ENCODE measurements at places on chromosomes 2 and 18.

DNA sequence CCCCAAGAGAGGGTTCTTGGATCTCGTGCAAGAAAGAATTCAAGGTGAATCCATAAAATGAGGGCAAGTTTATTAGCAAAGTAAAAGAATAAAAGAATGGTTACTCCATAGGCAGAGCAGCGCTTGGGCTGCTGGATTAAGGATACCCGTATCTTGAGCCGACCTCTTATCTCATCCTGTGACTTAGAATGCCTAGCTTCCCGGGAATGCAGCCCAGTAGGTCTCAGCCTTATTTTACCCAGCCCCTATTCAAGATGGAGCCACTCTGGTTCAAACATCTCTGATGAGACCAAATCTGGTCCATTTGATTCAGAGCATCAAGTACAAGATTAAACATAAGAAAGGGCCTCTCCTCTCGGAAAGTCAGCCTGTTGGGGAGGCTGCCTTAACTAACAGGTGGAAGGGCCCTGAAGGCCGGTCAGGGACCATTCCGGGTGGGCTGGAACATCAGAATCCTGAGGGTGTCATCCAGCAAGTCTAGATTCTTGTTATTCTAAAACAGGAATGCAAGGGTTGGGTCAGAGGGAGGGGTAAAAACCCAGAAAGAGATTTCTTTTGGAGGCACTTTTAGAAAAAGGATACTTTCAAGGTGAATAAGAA, 5.8 kb downstream of the PSD4 start:
- DNase-seq = no peak

DNA sequence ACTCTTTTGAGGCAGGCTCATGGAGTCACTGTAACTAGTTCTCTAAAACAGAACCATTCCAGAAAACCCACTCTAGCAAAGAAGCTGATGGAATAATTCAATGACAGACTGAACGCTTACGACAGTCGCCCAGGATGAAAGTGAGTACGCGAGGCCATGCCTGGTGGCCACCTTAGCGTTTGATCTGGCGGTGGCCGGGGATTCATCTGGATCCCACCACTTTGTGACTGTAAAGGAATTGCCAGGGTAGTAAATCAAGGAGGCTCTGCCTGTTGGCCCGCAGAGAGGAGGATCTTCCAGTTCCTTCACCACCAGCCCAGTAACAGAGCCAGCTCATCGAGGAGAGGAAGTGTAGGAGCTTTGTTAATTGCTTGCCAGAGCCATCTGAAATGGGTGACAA, 34.6 kb downstream of the GREB1 start:
- DNase-seq = no peak

GRCh38 chr2:109527079-109527478, 86.7 kb downstream of the SEPTIN10 start:
- DNase-seq = no peak

GRCh38 chr2:195687320-195688086, 30.5 kb downstream of the SLC39A10 start:
- no peak for DNase-seq

DNA sequence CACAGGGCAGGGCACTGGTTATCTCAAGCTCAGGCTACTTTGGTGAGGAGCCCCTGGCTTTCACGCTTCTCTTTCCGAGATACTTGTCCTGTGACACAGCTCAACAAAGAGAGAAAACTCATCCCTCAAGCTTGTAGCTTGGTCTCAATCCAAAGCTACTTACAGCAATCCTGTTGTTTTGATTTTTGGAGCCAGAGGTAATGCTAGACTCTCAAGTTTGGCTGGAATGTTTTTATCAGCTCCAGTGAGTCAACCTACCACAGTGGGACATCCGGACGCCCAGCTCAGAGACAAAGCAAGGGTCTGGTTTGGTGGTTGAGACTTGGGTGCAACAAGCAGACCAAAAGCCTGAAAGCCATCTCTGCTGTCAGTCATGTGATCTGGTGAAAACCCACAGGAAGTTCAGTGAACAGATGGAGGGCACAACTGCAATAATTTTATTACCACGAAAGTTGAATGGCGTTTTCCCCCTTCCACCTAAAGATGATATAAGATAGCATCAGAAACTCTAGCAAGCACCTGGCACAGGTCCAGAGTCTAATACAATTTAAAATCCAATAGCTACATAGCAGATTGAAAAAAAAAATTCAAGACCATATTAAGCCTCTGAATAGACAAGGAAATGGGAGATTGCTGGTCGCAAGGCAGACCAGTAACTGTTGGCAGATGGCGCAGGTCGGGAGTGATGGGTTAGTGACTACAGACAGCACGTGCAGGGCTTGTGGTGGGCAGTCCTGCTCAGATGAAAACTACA, 102.3 kb upstream of the SMAD7 start:
- DNase-seq = no peak
